ENCODE measurements at places on chromosomes 1 and 21.

DNA sequence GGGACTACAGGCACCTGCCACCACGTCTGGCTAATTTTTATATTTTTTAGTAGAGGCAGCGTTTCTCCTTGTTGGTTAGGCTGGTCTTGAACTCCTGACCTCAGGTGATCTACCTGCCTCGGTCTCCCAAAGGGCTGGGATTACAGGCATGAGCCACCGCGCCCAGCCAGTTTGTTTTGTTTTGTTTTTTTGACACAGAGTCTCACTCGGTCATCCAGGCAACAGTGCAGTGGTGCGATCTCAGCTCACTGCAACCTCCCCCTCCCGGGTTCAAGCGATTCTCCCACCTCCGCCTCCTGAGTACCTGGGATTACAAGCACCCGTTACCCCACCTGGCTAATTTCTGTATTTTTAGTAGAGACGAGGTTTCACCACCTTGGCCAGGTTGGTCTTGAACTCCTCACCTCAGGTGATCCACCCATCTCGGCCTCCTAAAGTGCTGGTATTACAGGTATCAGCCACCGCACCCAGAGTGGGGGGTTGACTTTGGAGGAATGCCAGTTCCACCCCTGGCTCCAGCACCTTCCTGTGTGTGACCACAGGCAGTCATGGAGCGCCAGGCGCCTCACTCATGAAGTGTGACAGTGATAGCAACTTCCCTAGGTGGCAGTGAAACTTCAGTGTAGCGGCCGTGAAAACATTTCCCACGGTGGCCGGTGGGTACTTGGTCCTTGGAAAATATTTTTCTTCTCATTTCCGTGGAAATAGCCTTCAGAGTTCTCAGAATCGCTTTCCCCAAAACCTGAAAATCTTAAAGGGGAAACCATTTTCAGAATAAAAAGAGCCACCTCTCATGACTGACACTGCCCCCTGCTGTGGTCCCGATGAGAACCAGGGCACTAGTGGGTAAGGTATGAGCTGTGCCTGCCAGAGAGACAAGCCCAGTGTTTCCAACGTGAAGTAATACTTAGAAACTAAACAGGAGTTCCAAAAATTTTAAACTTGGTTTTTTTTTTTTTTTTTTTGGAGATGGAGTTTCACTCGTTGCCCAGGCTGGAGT, 48.6 kb downstream of the WDR4 start:
- no peak for DNase-seq

- DNase-seq, result no peak
These were observed 35.8 kb upstream of the OLFM3 start for GRCh38 chr1:102032534-102032933.

DNA sequence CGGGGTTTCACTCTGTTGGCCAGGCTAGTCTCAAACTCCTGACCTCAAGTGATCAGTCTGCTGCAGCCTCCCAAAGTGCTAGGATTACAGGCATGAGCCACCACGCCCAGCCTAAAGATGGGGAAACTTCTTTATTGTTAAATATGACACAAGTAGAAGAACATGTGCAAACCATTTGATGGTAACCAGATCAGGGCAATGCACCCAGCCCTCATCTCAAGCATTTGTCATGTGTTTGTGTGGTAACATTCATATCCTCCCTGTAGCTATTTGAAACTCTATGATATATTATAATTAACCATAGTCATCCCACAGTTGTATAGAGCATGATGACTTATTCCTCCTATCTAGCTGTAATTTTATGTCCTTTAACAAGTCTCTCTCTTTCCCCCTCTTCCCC, 119.5 kb upstream of the TMPRSS2 start:
- no peak for DNase-seq

GRCh38 chr1:161019751-161020495, 1.0 kb downstream of the F11R start:
- DNase-seq, result no peak
